Putamen (tissue), 1 donor: ENCODE measurements at places on chromosomes 6 and 20.

GRCh38 chr6:110322874-110323242 is 35.3 kb downstream of the METTL24 start:
- no peak for DNase-seq

DNA sequence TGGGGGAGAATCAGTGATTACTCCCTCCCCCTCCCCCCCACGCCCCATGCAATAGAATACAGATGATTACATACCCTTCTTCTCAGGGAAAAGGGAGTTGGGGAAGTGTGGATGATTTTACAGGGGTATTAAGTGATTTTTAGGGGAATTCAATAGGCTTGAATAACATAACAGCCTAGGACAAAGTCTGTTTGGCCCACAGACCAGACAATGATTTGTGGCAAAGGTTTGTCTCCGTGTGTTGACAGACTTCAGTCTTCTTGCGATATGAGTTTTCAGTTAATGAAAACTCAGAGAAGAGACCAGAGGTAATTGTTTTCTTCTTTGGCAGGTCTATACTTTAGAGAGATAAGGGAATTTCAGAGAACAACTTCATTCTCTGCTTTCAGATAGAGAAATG is 95.3 kb downstream of the OR2B2 start:
- no peak for DNase-seq

DNA sequence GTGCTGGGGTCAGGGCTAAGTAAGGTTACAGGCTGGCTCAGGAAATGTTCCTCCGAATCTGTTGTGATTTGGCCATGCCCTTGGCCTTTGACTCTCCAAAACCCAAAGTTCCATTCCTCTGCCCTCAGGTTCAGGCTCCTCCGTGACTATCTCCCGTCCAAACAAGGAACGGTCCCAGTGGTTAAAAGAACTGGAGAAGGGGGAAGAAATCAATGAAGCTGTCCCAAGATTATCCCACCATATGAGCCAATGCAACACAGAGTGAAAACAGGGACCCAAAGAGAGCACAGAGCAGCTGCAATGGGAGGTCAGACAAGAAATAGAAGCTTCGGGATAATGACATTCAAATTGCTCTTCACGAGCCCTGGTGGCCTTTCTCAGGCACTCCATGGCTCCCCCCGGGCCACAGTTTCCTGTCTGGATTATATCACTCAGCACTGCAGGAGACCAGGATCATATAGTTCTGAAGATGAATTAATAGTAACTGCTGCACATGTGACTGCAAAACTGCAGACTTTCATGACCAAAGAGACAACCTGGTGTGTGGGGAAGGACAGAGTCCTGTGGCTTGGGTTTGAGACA is 211.3 kb downstream of the ZNF217 start:
- no peak for DNase-seq

DNA sequence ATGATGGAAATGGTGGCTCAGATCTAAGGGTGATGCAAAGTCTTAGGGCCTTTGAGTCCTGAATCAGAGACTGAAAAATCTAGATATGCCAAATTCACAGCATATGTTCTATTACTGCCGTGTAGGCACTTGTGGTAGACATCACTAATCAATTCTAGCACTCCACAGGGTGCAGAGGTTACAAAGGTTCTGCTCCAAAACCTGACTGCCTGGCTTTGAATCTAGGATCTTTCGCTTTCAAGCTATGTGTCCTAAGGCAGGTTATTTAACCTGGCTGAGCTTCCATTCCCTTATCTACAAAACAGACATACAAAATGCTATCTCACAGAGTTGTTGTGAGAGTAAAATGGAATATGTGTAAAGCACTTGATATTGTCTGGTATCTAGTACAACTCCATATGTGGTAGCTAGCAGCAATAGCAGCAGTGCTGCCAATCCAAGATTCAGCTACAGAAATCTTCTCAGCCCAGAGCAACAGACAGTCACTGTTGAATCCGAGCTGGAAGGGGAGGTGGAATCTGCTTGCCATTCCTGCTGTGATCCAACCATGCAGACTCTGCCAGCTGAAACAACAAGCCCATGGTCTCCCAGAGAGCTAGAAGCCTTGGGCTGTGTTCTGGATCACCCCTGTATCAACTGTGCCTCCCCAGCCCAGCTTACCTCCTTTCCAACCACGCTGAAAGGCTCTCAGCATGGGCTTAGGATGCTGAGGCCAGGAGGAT is 206.9 kb downstream of the TFAP2C start:
- DNase-seq = no peak

GRCh38 chr20:40778894-40779496 is 90.0 kb upstream of the MAFB start:
- DNase-seq = no peak

- no peak for DNase-seq
These were observed 56.2 kb downstream of the TMEM242 start for GRCh38 chr6:157267109-157267611.

DNA sequence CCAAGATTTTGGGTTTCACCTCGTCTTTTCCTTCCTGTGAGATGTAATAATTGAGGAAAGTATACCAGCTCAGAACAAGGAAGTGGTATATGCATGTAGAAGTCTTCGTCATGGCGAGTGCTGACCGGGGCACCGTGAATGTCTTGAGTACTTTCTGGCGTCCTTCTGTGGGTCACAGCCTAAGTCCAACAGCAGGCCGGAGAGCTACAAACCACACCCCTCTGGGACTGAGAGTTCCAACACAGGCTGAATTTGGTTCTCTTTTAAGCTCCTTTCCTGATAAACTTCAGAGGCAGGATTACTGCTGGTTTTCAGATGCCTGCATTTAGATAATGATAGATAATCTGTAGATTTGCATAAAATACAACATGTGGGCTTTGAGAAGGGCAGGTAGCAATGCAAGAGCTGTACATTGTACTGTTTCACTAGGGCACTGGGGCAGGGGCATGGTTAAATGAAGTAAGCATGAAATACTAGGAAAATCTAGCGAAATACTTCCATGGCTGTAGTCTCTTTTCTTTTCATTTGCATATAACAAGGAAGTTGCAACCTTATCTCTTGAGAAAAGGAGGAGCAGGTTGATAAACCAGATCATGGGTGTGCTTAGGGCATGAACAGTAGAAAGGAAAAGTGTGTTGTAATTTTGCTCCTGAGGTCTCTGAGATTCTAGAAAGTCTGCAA is at the start of gene ADTRP:
TSS of gene ADTRP (minus strand) at position 156 of the 681 bp plus-strand sequence. CDS start at position 112, 44 bp downstream.
- no peak for DNase-seq

DNA sequence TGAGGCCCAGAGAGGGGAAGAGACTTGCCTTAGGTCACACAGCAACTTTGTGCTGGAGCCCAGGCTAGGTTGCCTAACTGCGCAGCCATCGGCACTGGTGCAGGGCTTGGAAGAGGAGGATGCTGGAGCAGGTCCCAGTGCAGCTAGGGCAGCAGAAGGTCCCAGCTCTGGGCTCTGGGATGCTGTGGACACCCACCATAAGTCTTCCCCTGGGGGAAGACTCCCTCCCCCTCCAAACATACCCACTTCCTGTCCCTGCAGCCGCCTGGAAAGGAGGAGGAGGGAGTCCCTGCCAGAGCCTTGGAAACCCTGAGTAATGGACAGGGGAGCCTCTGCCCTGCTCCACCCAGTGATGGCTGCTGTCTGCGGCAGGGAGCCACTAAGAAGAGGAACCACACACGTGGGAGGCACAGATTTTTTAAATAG is 93.6 kb downstream of the NCR2 start:
- DNase-seq = no peak

DNA sequence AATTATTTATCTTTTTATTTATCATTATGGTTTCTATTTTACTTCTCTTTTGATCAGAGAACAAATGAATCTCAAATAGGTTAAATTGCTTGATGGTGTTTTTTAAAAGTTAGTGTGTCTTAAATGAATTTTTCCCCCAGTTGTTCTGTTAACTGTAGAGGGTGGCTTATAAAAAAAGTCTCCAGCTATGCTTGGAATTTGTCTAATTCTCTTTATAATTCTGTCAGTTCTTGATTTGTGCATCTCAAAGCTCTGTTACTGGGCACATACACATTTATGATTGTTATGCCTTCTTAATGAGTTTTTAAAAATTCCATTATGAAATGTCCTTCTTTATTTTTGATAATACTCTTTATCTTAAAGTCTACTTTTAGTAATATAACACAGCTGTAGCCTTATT is 58.0 kb downstream of the LIN28B start:
- DNase-seq = no peak

DNA sequence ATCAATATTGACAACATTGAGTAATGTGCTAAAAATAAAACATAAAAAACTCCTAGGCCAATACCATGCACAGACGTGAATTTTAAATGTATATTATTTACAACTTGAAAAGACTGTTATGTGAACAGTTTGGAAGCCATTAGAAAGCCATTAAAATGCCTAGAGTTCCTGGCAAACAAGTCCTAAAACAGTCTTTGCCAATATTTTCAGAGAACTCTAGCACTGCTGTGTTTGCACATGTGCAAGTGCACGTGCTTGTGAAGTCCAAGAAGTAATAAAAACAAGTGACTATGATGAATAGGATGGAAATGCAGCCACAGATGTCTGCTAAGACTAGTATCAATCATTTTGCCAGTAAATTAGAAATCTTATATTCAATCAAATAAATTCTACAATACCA is 1447.6 kb downstream of the GRIK2 start:
- DNase-seq = no peak

DNA sequence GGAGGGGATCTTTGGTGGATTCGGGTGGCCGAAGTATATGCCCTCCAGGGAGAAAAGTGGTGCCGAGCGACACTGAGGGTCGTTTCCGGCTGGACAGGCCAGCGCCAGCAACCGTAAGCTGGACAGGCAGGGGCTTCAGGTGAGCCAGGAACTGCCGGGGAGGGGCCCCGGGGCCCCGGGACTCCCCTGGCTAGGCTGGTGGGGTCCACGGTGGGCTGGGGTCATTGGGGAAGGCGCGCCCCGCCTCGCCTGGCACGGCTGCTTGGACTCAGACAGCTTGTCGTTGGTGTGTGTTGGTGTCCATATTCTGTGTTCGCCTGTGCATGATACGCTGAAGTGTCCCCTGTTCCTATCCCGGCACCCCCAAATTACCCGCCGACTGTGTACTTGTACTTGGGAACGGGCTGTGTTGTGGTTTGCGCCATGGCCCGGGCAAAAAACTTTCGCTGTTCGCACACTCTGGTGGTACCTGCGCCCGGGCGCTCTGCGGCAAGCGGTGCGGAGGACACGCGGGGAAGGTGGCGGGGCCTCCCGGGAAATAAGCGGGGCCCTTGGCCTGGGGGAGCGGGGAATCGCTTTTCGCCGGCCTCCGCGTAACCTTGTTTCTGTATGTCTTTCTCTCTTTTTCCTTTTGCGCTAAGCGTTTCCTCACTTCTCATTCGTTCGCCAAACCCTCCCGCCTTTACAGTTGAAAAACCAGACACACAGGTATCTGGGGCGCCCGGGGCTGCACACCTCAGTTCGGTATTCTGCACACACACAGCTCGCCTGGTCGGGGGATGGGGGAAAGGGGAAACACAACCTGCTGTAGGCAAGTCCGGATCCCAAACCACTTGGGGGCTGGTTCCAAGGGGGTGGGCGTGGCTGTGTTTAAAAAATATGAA is 3.2 kb downstream of the GNAS start:
- DNase-seq = no peak

DNA sequence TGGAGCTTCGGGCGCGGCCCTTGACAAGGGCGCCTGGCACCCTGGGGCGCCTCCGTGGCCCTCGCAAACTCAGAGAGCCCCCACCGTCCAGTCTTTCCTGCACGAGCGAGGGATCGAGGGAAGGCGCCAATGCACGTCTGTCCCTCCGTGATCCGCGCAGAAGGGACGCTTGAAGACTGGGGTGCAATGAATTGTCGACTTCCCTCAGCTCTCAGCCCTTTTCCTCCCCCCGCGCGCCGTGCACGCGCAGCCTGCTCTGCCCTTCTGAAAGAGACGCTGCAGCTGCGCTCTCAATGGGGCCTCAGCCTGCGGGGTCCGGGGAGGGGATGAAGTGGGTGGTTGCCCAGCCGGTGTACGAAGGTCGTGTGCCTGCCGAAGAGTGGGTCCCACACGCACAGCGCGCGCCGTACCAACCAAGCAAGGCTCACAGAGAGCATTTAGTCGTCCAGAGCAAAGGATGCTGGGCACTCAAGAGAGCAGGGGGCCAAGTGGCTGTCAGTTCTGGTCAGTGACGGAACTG is 5.5 kb upstream of the SOX4 start:
- peak; percentile 64 for DNase-seq

DNA sequence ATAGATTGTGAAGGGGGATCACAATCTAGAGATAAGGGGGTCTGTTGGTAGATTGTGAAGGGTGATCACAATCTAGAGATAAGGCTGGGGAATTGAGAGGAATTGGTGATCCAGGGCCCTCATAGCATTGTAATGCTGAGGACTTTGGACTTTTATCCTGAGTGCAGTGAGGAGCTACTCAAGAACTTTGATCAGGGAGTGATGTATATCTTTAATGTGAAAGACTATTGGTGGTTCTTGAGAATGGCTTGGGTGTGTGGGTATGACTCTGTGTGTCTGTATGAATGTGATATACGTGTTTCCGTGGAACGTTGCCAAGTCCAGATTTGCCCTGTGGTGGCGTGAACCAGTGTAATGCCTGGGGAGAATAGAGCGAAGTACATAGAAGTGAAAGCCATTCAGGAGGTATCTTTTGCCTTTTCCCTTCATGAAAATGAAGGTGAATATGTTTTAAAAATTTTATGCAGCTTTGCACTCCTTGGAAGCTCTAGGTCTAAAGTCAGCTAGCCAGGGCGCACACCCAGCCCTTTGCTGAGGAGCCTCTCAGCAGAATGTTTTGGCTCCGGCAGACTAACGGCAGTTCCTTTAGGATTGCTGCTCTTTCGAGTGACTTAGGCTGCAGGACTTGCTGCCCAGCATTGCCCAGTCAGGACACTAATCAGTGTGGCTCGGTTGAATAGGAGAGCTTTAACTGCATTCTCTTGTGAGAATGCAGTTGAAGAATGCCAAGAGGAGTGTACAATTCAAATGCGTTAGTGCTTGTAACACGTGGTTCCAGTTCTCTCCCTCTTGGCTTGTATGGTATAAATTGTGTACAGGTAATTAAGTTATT is 3.5 kb downstream of the ZFAND3 start:
- DNase-seq = no peak

DNA sequence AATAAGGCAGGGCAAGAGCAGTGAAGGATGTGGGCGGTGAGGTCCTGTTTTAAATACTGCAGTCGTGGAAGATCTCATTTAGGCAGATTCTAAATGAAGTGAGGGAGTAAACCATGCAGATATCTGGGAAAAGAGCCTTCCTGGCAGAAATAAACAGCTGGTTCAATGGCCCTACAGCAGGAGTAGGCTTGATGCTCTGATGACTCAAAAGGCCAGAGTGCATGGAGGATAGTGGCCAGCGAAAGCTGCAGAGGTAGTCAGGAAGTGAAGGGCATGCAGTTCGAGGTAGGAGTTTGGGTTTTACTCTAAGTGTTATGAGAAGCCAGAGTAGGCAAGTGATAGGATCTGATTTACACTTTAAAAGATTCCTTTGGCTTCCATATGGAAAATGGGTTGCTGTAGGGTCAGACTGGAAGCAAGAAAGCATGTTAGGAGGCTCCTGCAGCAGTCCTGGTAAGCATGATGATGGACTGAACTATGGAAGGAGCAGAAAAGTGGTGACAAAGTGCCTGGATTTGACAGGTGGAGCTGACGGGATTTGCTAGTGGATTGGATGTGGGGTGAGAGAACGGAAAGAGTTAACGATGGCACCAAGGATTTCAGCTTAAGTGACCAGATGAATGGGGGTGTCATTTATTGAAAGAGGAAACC is 150.0 kb downstream of the GJA10 start:
- DNase-seq = no peak

- DNase-seq = no peak
These were observed 12.6 kb downstream of the TUBB2B start for GRCh38 chr6:3214898-3215297.
